ENCODE measurements at places on chromosomes 7 and 10.

DNA sequence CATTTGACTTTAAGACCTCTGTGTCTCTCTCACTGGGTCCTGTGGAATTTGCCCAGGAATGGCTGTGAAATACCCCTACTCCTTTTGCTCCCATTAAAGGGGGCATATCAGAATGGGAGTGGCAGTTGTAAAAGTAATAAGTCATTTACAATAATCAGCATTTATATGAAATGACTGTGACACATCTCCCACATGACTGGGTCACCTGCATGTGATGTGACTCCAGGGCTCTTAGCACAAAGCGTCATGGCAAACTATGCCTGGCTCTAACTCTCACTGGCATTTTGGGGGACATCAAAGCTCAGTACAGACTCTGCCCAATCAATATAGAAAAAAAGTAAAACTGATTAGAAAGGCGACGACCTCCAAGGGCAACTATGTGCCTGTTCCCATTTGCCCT is 157.6 kb downstream of the RPS24 start:
- DNase-seq: no peak

DNA sequence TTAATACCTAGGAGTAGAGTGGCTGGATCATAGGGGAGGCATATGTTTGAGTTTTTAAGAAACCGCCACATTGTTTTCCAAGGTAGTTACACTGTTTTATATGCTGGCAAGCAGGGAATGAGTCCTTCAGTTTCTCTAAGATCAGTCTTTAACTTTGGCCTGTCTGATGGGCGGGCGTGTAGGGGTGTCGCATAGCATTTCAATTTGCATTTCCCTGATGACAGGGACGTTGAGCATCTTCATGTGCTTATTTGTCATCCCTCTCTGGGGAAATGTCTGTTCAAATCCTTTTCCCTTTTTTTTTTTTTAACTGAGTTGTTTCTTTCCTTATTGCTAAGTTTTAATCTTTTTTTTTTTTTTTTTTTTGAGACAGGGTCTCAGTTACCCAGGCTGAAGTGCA is 9.8 kb downstream of the MTG1 start:
- no peak for DNase-seq

GRCh38 chr10:96257944-96258343 is 13.4 kb downstream of the BLNK start:
- no peak for DNase-seq

DNA sequence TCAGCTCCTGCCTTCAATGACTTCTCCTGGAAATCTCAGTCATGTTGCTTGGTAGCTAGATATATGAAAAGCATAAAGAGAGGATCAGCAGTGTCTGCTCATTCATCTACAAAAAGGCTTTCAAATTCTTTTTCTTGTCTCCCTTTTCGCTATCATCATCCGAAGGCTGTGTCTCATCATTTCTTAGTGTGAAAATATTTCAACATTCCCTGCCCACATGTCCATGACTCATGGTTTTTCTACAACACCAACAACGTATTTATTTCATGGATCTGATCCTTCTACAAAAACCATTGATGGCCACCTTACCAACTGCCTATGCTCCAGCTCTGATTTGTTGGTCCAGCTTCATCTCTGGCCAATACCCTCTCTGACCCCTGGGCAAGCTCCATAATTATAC is 472.5 kb upstream of the GHITM start:
- no peak for DNase-seq

GRCh38 chr7:15829691-15830090 is 143.2 kb upstream of the MEOX2 start:
- DNase-seq: no peak

DNA sequence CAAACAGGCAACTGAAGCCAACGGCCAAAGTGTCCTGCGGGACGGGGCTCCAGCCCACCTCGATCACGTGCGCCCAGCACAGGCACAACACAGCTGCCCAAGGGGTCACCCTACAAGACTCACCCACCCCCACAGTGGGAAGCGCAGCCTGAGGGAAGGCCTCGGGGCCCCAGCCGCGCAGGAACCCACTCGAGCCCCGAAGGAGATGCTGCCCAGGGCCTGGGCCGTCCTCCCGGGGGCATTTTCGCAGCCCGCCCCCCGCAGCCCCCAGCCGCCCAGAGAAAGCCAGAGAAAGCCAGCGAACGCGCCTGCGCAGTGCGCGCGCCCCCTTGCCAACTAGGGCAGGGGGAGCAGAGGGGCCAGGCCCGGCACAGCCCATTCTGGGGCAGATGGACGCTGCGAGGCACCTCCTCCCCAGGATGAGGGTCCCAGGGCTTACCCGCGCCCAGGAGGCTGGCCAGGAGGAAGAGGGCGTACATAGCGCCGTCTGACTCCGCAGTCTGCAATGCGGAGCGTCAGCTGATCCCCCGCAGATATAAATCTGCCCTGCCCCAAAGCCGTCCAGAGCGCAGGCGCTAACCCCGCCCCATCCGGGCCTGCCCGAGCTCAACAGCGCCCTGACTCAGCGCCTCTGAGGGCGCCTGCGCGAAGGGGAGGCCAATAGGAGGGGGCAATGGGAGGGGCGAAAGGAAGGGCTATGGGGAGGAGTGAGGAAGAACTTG is at the start of gene PSAP:
Gene PSAP, minus strand, starts transcription at position 509 of the 722 bp plus-strand sequence. Its CDS starts 30 bp downstream, at position 479.
- peak; percentile 71 for DNase-seq

DNA sequence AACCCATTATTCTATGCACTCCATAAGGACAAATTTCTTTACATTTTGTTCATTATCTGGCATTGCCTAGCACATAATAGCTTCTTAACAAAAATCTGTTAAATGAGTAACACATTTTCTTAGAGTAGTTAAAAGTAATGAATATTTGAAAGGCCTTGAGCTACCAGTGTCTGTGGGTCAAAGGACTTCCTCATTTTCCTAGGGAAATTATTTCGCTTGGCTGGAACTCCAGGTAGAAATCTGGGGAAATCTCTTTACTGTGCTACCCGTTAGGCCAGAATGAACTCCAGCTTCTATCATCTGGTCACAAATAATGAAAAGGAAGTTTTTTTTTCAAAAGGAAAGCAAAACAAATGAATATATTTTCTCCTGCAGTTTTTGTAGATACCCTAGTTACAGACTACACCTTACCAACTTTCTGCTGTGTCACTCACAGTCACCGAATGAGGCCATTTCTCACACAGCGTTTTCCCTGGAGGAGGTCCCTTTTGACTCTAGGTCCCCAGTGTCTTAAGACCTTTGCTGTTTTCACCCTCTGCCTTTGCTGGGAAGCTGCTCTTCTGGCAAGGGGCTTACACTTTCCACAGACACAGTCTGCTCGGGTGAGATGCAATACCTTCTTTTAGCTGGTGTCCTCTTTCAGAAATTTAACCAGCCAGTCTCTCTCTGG is 1.6 kb downstream of the SAMD9L start:
- DNase-seq: no peak

GRCh38 chr7:9842301-9842700 is 1131.4 kb upstream of the PHF14 start:
- no peak for DNase-seq

DNA sequence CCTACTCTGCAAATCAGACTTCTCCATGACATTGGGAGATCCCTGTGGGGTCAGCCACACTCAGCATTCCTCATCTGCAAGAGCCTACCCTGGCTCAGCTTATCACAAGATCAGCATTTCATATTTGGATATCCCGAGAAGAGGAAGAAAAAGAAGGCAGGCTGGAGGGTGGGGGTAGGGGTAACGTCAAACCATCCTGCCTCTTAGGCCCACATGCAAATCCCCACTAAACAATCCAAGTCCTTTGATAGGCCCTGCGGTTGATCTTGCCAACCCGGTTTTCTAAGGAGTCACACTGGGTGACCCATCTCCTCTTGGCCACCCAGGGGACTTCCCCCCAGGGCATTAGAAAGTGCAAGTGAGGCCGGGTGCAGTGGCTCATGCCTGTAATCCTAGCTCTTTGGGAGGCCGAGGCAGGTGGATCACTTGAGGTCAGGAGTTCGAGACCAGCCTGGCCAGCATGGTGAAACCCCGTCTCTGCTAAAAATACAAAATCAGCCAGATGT is 128.0 kb upstream of the CALN1 start:
- DNase-seq: no peak

GRCh38 chr7:98230746-98231471 is 19.7 kb downstream of the BHLHA15 start:
- DNase-seq: no peak

GRCh38 chr7:129677796-129678195 is 66.3 kb downstream of the NRF1 start:
- no peak for DNase-seq

- DNase-seq: no peak
Measured at GRCh38 chr7:5681423-5681822, 100.0 kb downstream of the RNF216 start.

DNA sequence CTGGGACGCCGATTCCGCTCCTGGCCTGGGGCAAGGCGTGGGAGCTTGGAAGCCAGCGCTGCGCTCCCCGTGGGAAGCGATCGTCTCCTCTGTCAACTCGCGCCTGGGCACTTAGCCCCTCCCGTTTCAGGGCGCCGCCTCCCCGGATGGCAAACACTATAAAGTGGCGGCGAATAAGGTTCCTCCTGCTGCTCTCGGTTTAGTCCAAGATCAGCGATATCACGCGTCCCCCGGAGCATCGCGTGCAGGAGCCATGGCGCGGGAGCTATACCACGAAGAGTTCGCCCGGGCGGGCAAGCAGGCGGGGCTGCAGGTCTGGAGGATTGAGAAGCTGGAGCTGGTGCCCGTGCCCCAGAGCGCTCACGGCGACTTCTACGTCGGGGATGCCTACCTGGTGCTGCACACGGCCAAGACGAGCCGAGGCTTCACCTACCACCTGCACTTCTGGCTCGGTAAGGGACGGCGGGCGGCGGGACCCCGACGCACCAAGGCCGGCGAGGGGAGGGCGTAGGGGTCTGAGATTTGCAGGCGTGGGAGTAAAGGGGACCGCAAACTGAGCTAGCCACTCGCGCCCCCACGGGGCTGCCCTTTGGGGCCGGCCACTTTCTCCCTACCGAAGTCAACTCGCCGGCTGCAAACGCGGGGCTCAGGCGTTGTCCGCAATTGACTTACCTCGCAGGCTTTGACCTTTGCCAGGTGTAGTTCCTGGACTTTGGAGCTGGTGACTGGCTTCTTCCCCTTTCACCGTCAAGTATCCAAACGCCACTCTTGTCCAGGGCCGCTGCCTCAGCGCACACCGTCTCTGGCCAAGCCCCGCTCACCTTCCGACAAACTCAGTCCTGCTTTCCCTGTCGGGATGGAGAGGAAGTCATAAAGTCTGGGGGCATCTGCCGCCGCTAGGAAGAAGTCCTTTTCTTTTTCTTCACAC is at the start of gene SCIN:
Gene SCIN, plus strand, starts transcription at position 187 of the 928 bp plus-strand sequence. Its CDS starts 67 bp downstream, at position 254.
- no peak for DNase-seq

GRCh38 chr7:5582532-5582935 is 158.9 kb upstream of the TNRC18 start:
- no peak for DNase-seq

GRCh38 chr7:45644237-45644636 is 70.1 kb downstream of the ADCY1 start:
- DNase-seq: no peak

GRCh38 chr7:85730012-85730411 is 543.2 kb upstream of the SEMA3D start:
- no peak for DNase-seq

DNA sequence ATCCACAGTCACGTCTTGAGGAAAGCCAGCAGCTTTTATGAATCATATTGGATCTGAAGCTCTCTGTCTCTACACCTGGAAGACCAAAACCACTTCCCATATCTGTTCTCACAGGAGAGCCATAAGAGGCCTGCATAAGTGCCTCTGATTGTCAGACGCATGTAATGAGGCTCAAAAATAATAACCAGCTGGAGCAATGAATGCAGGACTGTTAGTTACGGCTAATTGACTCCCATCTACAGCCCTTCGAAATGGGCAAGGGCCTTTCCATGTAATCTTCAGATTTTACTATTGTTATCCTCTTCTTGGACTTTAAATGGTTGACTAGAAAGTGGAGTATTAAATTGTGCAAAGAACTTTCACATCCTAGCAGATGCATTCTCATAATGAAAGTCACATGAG is 4.4 kb upstream of the SEMA3C start:
- DNase-seq: peak; percentile 90

- no peak for DNase-seq
Measured at GRCh38 chr7:151699928-151700319, 177.0 kb downstream of the PRKAG2 start.

GRCh38 chr7:22488643-22489462 is 11.1 kb downstream of the STEAP1B start:
- peak; percentile 30 for DNase-seq

DNA sequence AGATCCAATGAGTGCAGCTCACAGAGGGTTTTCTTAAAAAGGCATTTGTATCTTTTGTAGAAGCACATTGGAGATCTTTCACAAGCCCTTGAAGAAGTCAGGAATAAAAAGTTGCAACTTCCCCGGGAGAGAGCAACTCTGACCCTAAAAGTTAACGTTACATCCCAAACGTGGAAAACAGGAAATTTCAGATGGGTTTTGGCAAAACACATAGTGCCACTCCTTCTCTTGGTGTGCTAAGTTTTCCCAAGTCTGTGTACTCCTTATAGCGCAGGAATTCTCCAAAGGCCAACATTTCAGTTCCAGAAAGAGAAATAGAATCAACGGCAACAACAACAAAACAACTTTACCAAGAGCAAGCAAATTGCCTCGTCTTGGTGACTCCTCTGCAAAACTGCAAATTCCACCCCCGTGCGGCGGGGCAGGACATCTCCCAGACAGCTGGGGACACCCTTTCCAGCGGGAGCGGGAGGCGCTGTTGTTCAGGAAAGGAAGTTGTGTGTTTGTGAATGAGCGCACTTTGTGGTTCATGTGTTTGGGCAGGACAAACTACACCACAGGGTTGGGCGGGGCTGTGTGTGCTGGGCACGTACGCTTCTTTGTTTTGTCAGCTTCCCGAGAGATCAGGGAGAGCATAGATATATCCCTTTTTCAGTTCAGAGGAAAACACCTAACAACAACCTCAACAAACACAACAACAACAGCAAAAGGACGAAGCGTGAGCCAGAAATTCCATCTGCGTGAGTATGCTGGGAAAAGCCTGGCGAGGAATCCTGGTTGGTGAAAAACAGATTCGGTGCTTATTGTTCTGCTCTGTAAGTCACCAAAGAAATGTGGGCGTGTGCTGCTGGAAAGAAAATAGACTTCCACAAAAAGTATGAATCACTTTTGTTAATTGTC is 294.7 kb upstream of the PITRM1 start:
- no peak for DNase-seq

DNA sequence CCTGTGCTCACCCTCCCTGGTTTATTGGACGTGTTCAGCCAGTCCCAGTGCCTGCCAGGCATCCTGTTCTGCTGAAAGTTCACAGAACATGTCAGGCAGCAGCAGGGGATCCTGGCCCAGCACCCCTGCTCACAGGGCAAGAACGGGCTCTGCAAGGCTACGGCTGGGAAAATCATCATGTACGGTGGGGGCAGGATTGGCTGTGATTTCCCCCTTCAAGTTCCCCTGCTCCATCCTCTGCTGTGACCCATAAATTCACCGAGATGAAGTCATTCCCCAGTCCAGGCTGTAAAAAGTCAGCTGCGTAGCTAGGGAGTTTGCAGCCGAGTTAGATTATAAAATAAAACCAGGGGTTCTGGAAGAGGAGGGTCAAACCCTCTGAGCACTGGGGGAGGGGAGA is 484.1 kb upstream of the ZMIZ1 start:
- DNase-seq: no peak

GRCh38 chr10:77318739-77319138 is 318.9 kb downstream of the KCNMA1 start:
- no peak for DNase-seq

GRCh38 chr7:95999481-95999880 is 227.1 kb downstream of the DYNC1I1 start:
- DNase-seq: no peak

Data from NCI-H1436 treated with DMSO at 0.1 percent for 48 hours (cell line).